ENCODE measurements at places on chromosomes 4 and X.

DNA sequence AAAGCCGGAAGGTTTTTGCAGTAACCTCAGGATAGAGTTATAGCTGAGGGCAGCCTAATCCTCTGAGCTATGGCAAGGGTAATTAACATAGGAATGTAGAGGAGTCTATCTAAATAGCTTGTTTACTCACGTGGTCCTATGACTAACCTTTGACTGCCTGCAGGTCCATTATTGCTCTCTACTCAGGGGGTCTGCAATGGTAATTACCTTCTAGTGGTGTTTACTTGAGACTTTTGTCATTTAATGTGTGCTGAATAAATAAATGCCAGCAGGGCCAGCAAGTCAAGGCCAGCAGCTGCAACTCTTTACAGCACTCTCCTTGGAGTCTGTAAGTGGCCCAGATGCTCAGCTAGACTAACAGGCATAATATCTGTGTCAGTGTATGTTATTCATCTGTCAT is 212.7 kb upstream of the FMR1 start:
- no peak for DNase-seq

GRCh38 chr4:132180020-132180427 is 969.1 kb upstream of the PCDH10 start:
- no peak for DNase-seq

DNA sequence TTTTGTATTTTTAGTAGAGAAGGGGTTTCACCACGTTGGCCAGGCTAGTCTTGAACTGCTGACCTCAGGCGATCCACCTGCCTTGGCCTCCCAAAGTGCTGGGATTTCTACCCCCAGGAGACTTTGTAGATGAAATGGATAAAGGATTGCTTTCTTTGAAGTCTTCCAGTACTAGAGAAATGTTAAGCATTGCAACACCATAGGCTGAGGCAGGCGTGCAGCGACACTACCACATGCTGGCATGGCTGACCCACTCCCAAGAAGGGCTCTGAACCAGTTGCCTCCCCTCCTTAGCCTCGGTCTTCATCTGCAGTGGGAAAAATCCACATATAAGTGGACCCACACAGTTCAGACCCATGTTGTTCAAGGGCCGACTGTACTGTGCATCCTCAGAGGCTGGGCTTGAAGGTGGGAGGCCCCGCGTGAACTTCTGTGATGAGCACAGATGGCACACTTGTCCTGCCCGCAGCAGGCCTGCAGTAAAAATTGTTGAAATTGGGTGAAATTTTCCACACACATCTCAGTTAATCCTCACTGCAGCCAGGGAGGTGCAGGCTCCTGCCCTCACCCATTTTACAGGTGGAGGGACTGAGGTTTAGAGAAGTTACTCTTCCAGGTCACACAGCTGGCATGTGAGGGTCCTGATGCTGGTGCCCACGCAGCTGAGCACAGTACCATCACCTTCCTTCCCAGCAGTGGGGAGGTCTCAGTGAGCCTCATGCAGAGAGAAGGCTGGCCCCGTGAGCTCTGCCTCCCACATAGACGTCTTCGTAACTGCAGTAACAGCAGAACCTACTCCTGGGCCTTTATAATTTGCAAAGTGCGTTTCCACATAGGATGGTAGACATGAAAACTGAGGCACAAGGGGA is 35.5 kb downstream of the HTRA3 start:
- no peak for DNase-seq

GRCh38 chrX:24659106-24659505 is 12.0 kb upstream of the PCYT1B start:
- no peak for DNase-seq

DNA sequence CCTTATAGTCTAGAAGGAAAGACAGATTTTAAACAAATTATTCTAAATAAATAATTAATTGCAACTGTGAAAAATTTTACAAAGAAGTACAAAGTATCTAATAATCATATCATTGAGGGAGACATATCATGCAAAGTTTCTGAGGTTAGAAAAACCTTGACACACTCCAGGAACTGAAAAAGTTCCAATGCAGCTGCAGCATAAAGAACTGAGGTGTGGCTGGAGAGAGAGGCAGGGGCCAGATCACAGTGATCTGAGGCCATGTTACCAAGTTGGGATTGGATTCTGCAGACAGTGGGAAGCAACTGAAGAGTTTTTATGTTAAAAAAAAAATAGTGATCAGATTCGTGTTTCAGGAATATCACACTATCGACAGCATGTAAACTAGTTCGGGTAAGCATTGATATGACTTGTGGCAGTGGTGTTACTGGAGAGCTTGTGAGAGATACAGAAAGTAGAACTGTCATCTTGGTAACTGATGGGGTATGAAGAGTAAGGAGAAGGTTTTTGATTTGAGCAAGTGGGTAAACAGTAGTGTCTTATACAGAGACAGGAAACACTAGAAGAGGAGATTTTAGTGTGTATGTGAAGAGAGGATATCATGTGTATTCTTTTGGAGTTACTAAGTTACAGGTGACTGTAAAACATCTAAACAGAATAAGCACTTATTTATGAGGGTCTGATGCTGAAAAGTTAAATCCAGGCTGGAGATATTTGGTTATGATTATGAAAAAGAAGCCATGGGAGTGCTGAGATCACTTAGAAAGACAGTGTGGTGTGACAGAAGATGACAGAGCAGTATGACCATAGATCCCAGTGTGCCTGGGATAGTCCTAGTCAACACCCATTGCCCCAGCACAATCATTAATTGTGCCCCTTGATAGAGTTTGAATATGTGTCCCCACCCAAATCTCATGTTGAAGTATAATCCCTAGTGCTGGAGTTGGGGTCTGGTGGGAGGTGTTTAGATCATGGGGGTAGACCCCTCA is 15.6 kb upstream of the SPRY1 start:
- no peak for DNase-seq

DNA sequence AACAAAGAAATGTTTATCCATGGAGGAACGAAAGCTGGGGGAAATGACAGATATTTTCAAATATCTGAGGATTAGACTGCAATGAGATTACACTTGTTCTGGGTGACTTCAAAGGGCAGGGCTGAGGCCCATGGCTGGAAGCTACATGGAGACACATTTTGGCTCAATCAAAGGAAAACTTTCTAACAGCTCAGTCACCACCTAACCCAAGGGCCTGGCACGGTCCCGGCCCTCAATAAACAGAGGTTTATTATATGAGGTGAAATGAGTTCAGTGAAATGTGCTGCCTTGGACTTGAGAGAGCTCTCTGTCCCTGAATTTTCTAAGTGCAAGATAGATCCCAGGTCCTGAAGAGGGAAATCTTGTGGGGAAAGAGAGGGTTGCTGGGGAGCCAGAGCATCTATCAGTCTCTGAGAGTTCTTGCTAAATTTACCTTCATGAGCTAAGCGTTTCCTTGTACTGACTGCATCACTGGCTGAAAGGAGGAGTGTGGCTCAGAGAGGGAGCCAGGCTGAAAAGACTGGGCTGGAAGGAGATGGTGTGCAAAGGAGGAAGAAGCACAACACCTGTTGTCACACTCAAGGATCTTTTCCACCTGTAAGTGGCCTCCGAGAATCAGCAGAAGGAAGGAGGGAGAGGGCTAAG is 2.0 kb upstream of the RIPPLY1 start:
- DNase-seq = no peak

DNA sequence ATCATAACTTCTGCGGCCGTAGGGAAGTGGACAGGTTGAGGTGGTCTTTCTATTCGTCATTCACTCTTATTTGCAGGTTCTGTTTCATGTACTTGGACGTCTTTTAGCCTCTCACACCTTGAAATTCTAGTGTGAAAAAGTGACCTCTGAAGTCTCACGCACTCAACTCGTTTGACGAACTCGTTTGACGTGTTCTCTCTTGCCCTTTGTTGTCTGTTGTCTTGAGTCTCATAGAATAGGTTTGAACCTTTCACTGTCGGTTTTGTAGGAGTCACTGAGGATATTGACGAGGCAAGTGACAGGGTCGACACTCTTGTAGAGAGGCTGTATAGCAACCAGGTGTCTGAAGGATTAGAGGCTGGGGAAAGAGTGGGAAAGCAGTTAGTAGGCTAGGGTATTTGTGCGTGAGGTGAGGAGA is 1.1 kb upstream of the PGRMC2 start:
- DNase-seq = no peak

GRCh38 chr4:144495944-144496343 is 150.0 kb upstream of the HHIP start:
- no peak for DNase-seq

GRCh38 chrX:55546956-55547355 is 57.3 kb upstream of the USP51 start:
- no peak for DNase-seq

DNA sequence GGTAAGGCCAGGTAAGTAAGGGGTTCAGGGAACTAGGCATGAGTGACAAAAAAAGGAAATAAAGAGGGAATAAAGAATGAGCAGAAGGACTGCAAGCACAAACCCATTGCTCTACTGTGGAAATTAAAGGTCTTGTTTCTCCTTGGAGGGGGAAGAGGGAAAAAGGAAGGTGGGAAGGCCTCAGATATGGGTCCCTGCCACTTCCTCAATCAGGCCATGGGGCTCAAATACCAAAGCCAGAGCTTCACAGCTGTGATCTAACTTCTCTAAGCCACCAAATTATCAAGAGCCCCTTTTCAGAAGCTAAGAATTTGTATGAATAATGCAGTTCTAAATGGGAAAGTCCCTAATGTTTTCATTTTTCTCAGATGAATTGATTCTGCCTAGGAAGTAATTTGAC is 4.7 kb downstream of the USP51 start:
- DNase-seq = no peak

GRCh38 chr4:53943345-53944085 is 120.9 kb downstream of the CHIC2 start:
- no peak for DNase-seq

GRCh38 chrX:281166-281999 is at the start of gene PLCXD1:
Gene PLCXD1 (plus strand): TSS chrX:281381. CDS start chrX:284188, 2,807 bp downstream.
- no peak for DNase-seq

DNA sequence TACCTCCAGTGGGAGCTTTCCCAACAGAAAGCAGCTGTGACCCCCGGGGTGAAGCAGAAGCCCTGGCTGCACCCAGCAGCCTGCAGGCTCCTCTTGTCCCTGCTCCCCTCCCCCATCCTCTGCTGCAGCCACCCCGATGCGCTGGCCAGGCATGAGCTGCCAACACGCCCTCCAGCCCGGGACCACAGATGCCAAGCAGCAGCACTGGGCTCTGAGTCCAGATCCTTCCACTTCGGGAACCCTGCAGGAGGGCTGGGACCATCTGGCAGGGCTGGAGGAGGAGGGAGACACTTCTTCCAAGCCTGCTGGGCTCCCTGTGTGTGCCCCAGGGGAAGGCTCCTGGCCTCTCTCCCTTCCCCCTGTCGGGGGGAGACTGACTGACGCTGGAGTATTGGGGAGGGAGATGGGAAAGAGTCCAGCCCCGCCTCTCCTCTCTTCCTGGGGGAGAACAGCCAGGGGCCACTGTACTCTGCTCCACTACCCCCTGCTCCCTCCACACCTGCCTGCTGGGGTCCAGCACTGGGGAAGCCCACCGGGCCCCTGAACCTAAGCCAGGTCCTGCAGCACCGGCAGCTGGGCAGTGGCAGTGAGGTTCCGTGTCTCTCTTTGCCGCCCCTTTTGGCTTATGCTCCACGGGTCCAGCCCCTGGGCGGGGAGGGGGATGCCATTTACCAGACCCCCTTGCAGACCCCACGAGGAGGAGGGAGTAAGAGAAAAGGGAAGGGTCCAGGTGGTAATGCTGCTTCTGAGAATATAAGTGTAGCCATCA is 55.7 kb downstream of the PPP2R2C start:
- no peak for DNase-seq

DNA sequence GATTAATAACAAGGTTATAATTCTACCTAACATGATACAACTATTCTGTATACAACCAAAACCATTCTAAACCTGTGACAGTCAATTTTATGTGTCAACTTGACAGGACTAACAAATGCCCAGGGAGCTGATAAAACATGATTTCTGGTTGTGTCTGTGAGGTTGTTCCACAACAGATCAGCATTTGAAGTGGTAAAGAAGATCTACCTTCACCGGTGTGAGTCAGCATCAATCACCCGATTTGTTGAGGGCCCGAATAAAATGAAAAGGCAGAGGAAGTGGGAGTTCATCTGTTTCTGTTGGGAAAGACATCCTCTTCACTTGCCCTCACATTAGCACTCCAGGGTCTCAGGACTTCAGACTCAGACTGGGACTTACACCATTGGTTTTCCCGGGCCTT is 187.9 kb downstream of the MAB21L2 start:
- no peak for DNase-seq

- DNase-seq = no peak
These were observed 32.5 kb downstream of the MAOA start for GRCh38 chrX:43688586-43688985.

DNA sequence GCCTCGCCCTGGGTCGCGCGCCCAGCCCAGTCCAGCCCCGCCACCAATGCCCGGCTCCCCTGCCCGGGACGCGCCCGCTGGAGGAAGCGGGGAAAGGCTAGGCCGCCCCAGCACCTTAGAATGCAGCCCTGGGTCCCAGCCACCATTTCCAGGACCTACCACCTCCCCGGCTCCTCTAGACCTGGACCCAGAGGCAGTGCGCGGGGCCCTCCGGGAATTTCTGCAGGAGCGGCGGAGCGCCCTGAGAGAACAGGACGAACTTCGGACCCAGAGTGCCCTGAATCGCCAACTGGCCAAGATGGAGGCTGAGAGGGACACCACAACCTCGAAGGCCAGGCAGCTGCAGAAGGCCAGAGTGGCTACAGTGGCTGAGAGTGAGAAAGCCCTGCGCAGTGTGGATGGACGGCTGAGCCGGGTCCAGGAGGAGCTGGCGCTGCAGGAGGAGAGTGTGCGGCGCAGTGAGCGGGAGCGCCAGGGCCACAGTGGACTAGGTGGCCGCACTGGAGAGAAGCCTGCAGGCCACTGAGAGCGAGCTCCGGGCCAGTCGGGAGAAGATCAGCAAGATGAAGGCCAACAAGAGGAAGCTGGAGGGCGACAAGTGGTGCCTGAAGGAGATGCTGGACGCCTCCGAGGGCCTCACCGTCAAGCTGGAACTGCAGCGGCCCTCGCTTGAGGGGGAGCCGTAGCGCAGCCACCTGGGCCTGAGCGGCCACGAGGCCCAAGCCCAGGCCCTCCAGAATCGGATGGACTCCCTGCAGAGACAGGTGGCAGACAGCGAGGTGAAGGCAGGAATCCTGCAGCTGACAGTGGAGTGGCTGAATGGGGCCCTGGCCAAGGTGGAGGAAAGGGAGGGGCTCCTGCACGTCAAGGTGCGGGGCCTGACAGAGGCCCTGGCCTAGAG is 15.5 kb downstream of the SMIM10L2A start:
- DNase-seq = no peak

- DNase-seq = no peak
These were observed 152.8 kb upstream of the GPC4 start for GRCh38 chrX:133568109-133568508.

- DNase-seq = no peak
These were observed 951 bp downstream of the SH3BP2 start for GRCh38 chr4:2793586-2794485.

DNA sequence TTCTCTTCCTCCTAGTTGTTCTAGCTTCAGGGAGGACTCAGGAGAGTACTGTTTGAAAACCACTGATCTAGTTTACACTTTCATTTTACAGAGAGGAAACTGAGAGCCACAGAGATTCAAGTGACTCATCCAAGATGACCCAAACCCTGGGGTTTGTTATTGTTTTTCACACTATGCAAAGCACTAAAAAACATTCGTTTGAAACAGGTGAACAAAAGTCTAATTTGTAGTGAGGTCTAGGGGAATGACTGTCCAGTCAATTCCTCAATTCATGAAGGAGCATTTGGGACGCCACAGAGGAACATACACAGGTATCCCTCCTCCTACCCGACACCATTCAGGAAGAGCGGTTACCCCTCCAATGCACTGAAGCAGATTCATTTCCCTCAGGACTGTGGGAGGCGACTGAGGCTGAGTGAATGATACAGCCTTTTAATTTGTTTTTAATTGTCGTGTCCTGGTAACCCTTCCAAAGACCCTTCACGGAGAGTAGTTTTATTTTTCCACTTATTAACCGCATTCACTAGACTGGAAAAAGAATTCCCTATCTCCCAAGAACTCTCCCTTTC is 30.3 kb downstream of the TLR10 start:
- no peak for DNase-seq

- no peak for DNase-seq
These were observed 55.9 kb downstream of the CRMP1 start for GRCh38 chr4:5836943-5837342.
